Large intestine (tissue), 12 donors: ENCODE measurements at places on chromosomes 3 and 15.
A peak's percentile ranks its signal among the peaks of the same experiment; 100 is the strongest.

DNA sequence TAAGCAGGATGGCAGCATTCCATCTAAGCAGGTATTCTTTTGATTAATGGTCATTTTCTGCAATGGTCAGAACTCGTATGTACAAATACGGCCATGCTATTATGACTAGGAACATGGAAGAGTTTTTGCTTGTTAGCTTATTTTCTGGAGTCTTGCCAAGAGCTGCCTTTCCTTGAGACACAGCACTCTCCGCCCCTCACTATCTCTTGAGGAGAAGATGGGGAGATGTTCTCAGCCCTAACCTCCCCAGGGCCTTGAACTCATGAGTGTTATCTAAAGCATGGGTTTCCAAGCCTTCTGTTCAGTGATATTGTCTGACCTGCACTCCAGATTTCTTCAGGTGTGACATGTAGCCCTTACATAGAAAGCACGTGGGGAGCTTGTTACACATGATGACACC, 65.9 kb upstream of the ACTC1 start:
- H3K27me3 ChIP-seq: no peaks in the 10 kb centered on the region
- H3K4me3 ChIP-seq: no peak overlapping the region
- no peaks in the 10 kb centered on the region for H3K4me1 ChIP-seq

GRCh38 chr3:24591661-24592555, 97.3 kb upstream of the THRB start:
- H3K4me1 ChIP-seq: peaks cover 44% of the 10 kb centered on the region
- peak overlapping the region; percentile 94 for H3K27ac ChIP-seq
- no peak for DNase-seq

GRCh38 chr3:183817639-183818038, 7.7 kb downstream of the MAP6D1 start:
- peaks cover 12% of the 10 kb centered on the region for H3K36me3 ChIP-seq
- no peaks in the 10 kb centered on the region for H3K4me1 ChIP-seq
- H3K27me3 ChIP-seq: no peaks in the 10 kb centered on the region
- H3K4me3 ChIP-seq: no peak overlapping the region
- H3K27ac ChIP-seq: no peak overlapping the region

GRCh38 chr3:32557640-32558352, 12.9 kb downstream of the DYNC1LI1 start:
- H3K27ac ChIP-seq: no peak overlapping the region
- H3K4me1 ChIP-seq: no peaks in the 10 kb centered on the region
- H3K36me3 ChIP-seq: peaks cover 9% of the 10 kb centered on the region
- no peak for DNase-seq
- no peak overlapping the region for H3K4me3 ChIP-seq
- H3K27me3 ChIP-seq: no peaks in the 10 kb centered on the region
